ENCODE measurements at places on chromosomes 3 and 15.

DNA sequence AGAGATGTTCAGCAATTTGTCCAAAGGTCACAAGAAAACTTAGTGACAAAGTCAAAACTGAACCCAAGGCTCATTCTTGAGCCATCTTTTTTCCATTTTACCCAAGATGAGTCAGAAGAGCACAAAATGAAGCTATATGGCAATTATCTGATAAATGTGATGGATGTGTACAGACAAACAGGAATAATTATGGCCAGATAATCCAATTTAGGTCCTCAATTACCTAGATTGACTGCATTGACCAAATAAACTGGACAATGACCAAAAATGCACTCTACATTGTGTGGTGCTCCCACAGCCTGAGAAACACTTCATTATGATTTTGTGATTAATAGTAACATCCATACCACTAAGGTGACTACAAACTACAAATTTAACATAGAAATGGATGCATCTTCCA is 1105.8 kb downstream of the IGSF11 start:
- no peak for DNase-seq

- DNase-seq: no peak
Measured at GRCh38 chr15:65363766-65364165, 14.0 kb downstream of the IGDCC3 start.

- no peak for DNase-seq
Measured at GRCh38 chr15:63905558-63906265, 72.0 kb upstream of the HERC1 start.

DNA sequence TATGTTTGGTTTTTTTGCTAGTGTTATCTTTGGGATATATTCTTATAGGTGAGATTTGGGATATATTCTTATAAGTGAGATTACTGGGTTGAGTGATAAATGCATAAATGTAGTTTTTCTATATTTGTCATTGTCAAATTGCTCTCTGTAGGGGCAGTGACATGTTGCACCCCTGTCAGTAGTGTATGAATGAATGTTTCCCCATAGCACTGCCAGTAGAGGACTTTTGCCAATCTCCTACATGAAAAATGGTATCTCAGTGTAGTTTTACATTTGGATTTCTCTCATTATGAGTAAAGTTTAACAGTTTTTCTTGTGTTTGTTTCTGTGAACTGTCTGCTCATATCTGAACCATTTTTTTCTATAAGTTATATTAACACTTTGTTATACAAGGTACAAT is 13.6 kb downstream of the U2SURP start:
- DNase-seq: no peak

Data from activated T-helper 1 cell treated with anti-CD3 and anti-CD28 coated beads, Interleukin-2, amount 50 U/mL, for 16 hours (primary cell).